ENCODE measurements at places on chromosomes 12 and 14.

DNA sequence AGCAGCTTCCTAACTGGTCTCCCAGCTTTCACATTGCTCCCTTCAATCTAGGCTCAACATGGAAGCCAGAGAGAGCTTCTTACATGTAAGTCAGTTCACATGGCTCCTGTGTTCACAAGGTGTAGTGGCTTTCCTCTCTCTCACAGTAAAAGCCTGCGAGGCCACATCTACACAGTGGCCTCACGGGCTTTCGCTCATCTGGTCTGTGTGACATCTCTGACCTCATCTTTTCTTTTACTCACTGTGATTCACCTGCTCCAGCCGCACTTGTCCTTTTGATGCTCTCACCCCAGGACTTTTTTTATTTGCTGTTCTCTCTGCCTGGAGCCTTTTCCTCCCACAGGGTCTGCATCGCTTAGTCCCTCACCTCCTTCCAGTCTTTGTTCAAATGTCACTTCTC is 122.1 kb downstream of the SLC5A8 start:
- no peak for DNase-seq

- no peak for DNase-seq
These were observed 41.6 kb downstream of the LRRC74A start for GRCh38 chr14:76867516-76868453.

GRCh38 chr14:57139173-57139572 is 129.5 kb downstream of the EXOC5 start:
- DNase-seq: no peak

- no peak for DNase-seq
These were observed 87.8 kb upstream of the GZMB start for GRCh38 chr14:24721775-24722174.

GRCh38 chr14:103330536-103330935 is 3.5 kb upstream of the EIF5 start:
- no peak for DNase-seq

GRCh38 chr14:104852280-104852663 is 12.8 kb upstream of the CEP170B start:
- no peak for DNase-seq

GRCh38 chr14:34059037-34059924 is 108.4 kb upstream of the EGLN3 start:
- DNase-seq: peak; percentile 19

- no peak for DNase-seq
These were observed 14.7 kb upstream of the POC1B start for GRCh38 chr12:89540586-89540985.

DNA sequence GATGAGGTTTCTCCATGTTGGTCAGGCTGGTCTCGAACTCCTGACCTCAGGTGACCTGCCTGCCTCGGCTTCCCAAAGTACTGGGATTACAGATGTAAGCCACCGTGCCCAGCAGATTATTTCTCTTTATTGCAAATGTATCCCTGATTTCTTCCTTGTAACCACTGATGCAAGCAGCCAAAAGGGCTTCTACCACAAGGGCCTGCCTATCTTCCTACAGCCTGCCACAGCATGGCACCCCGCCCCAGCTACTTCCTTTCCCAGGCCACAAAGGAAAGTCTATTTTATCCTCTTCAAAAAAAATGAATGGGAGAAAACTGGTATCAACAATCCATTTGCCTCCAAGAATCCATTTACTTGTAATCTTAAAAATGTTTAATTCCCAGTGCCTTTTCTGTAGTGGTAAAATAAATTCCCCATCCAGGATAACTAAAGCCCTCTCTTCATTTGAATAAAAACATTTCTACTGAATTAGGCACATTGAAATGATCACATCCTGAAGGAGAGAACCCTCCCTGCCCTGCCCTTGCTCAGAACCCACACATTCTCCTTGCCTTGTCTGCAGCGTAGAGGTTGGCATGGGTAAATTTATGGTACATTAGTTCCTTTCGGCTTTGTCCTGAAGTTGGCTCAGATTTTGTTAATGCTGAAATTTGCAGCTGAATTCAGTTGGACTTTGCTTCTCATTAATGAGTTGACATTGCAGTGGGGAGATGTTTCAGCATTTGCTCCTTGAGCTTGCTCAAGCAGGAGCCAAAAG is 19.2 kb downstream of the GPHB5 start:
- no peak for DNase-seq

- peak; percentile 6 for DNase-seq
These were observed 1.1 kb downstream of the NAP1L1 start for GRCh38 chr12:76083246-76083903.

- peak; percentile 15 for DNase-seq
These were observed 10.1 kb downstream of the MCRS1 start for GRCh38 chr12:49557917-49558215.

- no peak for DNase-seq
These were observed 3.7 kb upstream of the PAPLN start for GRCh38 chr14:73233564-73233963.

DNA sequence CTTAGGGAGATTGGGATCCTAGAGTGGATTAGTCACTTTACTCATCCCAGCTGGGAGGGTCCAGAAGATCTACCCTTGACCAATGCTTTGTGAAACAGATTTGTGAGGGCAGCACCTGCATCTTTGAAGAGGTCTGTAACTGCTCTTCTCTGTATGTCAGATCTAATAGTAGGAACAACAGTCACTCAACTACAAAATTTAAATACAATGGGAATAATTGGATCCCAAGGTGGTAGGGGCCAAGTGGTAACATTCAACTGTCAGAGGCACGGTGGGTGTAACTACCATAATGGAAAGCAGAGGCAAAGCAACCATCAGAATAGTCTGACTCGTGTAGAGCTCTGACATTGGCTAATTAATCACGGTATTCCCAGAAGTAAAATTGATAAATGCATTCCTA is 55.8 kb downstream of the ITPR2 start:
- DNase-seq: no peak

GRCh38 chr12:131346555-131347344 is 364.1 kb upstream of the SFSWAP start:
- no peak for DNase-seq

DNA sequence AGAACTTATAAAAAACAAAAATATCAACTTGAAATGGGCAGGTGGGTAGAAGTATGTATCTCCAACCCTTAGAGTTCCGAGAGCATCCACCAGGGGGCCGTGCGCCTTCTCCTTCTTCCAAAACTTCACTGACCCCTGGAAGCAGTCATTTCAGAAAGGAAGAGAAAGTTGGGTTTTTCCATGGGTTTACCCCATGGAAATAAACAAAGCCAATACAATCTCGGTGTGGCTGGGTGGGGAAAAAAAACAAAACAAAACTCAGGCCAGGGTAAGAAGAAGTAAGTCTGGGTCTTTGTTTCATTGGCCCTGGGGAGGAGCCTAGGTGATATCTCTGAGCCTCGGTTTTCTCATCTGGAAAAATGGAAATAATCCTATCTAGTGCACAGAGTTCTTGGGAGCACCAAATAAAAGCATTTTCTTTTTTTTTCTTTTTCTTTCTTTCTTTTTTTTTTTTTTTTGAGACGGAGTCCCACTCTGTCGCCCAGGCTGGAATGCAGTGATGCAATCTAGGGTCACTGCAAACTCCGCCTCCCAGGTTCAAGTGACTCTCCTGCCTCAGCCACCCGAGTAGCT is 33.6 kb upstream of the HNF1A start:
- peak; percentile 74 for DNase-seq

GRCh38 chr12:132235116-132235820 is 91.0 kb downstream of the NOC4L start:
- DNase-seq: no peak

GRCh38 chr14:92386165-92386564 is 63.2 kb downstream of the SLC24A4 start:
- no peak for DNase-seq

DNA sequence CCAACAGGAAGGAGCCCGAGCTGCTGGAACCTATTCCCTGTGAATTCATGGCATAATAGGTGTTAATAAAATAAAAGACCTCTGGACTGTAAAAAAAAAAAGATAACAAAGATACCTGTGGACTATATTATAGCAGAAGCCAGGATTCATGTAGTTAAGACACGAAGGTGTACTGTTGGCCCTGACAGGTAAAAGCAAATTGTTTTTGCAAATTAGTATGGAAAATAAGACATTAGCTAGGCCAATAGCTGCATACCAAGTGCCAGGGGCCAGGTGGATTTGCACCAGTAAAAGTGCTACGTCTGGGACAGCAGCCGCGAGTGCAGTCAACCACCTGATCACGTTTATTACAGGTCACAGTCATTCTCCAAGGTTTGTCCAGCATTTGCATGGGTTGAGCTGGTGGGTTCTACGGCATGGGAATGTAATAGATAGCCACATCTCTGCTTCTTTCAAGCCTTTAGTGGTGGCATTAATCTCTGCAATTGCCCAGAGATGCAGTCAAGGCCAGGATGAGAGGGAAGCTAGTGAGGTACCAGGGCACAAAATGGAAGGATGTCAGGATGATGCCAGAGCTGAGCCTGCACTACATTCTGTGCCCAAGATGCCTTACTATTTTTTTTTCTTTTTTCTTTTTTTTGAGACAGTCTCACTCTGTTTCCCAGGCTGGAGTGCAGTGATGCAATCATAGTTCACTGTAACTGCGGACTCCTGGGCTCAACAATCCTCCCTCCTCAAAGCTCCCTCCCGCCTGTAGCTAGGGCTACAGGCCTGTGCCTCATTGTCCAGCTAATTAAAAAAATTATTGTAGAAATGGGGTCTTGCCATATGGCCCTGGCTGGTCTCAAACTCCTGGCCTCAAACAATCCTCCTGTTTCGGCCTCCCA is 26.3 kb downstream of the TNFAIP2 start:
- no peak for DNase-seq

DNA sequence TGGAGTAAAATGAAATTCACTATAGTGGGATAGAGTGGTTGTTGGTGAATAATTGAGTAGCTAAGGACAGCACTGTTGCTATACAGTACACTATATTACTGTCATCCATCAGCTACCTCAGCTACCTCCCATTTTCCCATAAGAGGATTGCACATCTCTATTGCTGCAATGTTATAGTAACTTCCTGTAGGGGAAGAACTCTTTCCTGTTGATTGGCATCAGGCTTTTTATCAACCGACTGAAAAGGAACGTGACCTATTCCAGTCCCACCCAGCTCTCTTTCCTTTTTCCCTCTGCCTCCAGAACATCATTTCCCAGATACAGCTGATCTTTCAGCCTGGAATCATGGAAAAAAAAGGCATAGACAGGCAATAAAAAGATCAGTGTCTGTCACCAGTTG is 117.4 kb downstream of the ADAMTS20 start:
- no peak for DNase-seq

DNA sequence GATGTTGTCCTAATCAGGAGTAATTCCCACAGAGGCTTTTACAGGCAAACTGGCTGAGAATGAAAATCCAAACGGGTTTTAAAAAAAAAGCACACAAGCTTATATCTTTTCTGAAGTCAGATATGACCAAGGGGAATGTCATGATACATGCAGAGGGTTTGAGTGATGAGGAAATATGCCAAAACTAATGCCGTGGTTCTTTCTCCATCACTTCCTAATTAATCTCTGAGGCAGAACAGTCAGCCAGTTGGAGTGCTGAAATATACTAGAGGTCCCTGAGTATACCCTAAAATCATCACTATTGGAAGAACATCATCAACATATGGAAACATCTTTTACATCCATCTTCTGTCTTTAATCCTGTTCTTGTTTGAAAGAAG is 160.8 kb upstream of the FAR2 start:
- peak; percentile 39 for DNase-seq

- DNase-seq: no peak
These were observed 43.2 kb upstream of the MEG3 start for GRCh38 chr14:100782516-100783320.

- no peak for DNase-seq
These were observed 24.4 kb downstream of the OAS2 start for GRCh38 chr12:113002676-113003075.

GRCh38 chr14:103628221-103628683 is 759 bp upstream of the KLC1 start:
- DNase-seq: peak; percentile 53

DNA sequence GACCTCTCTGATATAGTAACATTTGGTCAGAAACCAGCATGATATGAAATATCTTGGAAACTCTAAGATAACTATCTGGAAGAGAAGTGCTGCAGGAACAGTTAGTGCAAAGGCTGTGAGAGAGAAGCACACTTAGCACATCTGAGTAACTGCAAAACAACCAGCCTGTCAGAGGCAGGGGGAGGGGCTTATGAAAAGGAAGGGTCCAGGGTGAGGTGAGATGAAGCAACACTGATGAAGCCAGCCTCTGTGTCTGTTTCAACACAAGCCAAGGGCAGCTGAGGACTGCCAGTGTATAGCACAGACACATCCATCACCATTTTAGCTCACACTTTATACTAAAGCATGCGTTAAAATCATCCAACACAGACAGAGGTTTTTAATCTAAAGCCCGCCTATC is 37.4 kb upstream of the OVCH1 start:
- DNase-seq: no peak

GRCh38 chr12:95611676-95612309 is 60.5 kb upstream of the USP44 start:
- DNase-seq: peak; percentile 72

- no peak for DNase-seq
These were observed 419.9 kb downstream of the LRIG3 start for GRCh38 chr12:58500399-58500798.

DNA sequence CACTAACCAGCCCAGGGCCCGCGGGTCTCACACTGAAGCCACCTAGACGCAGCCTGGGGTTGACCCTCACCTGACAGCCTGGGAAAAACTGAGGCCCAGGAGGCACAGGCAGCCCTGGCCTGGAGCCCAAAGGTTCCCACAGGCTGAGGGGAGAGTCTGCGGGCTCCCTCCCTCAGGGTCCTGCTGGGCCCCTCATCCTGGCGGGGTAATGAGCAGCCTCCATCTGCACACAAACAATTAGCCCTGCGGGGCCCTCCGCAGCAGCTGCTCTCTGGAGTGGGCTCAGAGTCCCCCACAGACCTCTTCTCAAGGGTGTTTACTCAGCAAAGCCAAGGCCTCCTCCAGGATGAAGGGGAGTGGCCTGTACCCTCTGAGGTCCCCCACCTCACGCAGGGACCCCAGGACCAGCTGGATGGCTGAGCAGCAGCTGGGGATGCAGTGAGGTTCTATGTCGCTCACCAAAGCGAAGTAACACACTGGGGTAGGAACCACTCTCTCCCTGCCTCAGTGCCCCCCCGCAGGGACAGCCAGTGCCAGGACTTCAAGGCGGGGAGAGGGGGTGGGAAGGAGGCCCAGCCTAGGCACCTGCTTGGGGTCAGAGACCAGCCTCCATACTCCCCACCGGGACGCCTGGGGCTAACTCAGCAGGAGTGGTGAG is 7.3 kb downstream of the AKT1 start:
- no peak for DNase-seq
